ENCODE measurements at places on chromosomes 7 and 10.

DNA sequence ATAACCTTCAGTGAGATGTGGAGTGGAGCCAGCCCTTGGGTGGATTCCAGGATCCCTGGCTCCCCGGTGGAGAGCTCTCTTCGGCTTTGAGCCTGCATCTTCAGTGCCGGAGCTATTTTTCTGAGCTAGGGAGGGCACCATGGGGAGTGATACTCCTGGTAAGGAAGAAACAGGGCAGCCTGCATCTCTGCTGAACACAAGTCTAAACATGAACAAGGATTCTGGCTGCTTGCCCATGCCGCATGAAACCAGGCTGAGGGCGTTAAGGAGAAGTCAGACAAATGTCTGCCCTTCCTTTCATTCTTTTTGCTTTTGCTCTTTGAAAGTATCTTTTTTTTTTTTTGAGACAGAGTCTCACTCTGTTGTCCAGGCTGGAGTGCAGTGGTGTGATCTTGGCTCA, 60.4 kb downstream of the EVX1 start:
- H3K27ac ChIP-seq, result no peak overlapping the region
- no peaks in the 10 kb centered on the region for H3K4me1 ChIP-seq
- H3K27me3 ChIP-seq, result peaks cover 2% of the 10 kb centered on the region

- no peaks in the 10 kb centered on the region for H3K4me1 ChIP-seq
- DNase-seq, result no peak
- H3K27ac ChIP-seq, result no peak overlapping the region
- no peaks in the 10 kb centered on the region for H3K36me3 ChIP-seq
- no peak overlapping the region for H3K4me3 ChIP-seq
These were observed 22.6 kb downstream of the CSGALNACT2 start for GRCh38 chr10:43160921-43161255.

- no peaks in the 10 kb centered on the region for H3K27me3 ChIP-seq
- H3K36me3 ChIP-seq, result no peaks in the 10 kb centered on the region
- peaks cover 3% of the 10 kb centered on the region for H3K4me1 ChIP-seq
- no peak for DNase-seq
- no peak overlapping the region for H3K27ac ChIP-seq
These were observed 67.2 kb downstream of the RBM20 start for GRCh38 chr10:110711382-110711781.

GRCh38 chr7:83414947-83415346, 234.0 kb downstream of the SEMA3E start:
- H3K27ac ChIP-seq, result no peak overlapping the region
- no peaks in the 10 kb centered on the region for H3K36me3 ChIP-seq
- no peaks in the 10 kb centered on the region for H3K27me3 ChIP-seq
- DNase-seq, result no peak
- H3K4me3 ChIP-seq, result no peak overlapping the region

GRCh38 chr7:82615527-82615926, 171.9 kb upstream of the CACNA2D1 start:
- no peak for DNase-seq
- no peaks in the 10 kb centered on the region for H3K36me3 ChIP-seq
- no peaks in the 10 kb centered on the region for H3K4me1 ChIP-seq
- no peaks in the 10 kb centered on the region for H3K27me3 ChIP-seq

Data from iPS DF 6.9 (cell line).